ENCODE measurements at places on chromosomes 4 and X. TPM values are rescaled to one million over a fixed set of nuclear protein-coding genes. Genes with fewer than 3 reads are reported as not detected.
A peak's percentile ranks its signal among the peaks of the same experiment; 100 is the strongest.

Gene MTCP1
- 9.8 TPM for total RNA-seq

DNA sequence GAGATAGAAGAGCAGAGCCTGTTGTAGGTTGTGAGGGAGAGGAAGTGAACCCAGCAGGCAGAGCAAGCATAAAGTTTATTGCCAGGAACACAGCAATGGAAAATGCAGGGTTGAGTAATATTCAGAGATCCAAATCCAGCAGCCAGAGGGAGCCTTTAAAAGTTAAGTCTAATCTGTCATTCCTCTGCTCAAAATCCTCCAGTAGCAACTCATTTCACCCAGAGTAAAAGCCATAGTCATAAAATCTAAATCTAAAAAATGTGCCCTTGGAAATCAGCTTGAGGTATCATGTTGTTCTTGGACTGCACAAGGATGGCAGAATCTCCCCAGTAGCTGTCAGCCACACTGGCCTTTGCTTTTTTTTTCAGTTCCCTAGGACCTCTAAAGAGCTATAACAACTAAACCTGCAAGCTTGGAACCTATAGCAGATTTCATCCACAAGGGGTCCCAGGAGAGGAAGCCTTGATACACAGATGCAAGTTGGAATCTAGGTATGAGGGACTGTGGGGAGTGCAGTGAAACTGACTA is 62.9 kb upstream of the FRAS1 start:
- DNase-seq = peak; percentile 61

DNA sequence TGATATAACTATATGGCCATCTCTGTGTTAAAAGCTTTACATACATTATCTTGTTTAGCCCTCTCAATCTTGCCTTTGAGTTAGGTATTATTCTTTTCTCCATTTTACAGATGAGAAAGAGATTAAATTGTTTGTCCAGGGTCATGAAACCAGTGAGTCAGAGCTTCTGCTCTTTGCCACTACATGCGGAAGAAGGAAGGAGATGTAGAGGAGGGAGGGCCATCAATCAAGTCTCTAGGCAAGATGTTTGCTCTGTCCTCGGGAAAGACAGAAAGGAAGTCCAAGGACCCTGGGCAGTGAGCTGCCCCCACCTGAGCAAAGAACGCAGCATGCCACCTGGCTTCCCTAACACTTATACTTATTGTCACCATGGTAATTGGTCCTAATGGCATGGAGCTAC is 133.7 kb upstream of the IL1RAPL2 start:
- no peak for DNase-seq

GRCh38 chr4:153684971-153685371 is 891 bp downstream of the TLR2 start:
- DNase-seq = no peak

DNA sequence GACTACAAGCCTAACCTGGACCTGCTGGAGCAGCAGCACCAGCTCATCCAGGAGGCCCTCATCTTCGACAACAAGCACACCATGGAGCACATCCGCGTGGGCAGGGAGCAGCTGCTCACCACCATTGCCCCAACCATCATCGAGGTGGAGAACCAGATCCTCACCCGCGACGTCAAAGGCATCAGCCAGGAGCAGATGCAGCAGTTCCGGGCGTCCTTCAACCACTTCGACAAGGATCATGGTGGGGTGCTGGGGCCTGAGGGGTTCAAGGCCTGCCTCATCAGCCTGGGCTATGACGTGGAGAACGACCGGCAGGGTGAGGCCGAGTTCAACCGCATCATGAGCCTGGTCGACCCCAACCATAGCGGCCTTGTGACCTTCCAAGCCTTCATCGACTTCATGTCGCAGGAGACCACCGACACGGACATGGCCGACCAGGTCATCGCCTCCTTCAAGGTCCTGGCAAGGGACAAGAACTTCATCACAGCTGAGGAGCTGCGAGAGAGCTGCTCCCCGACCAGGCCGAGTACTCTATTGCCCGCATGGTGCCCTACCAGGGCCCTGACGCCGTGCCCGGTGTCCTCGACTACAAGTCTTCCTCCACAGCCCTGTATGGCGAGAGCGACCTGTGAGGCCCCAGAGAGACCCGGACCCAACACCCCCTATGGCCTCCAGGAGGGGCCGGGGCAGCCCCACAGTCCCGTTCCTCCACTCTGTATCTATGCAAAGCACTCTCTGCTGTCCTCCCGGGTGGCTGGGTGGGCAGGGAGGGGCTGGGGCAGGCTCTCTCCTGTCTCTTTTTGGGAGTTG is 486.2 kb downstream of the TRAM1L1 start:
- no peak for DNase-seq

GRCh38 chr4:181504924-181505323 is 738.3 kb upstream of the TENM3 start:
- DNase-seq = no peak

Measured in activated CD4-positive, alpha-beta T cell treated with anti-CD3 and anti-CD28 coated beads, Interleukin-2, amount 10 ng/mL, durations not matched to agents 24 days and 14 days (primary cell).